ENCODE measurements at places on chromosomes 7 and 10.

GRCh38 chr7:574661-575395 is 55.2 kb upstream of the PDGFA start:
- no peak for DNase-seq

GRCh38 chr7:47905076-47905920 is 43.0 kb downstream of the PKD1L1 start:
- DNase-seq = peak; percentile 53

- DNase-seq = no peak
These were observed 133.8 kb upstream of the MEOX2 start for GRCh38 chr7:15820319-15820718.

DNA sequence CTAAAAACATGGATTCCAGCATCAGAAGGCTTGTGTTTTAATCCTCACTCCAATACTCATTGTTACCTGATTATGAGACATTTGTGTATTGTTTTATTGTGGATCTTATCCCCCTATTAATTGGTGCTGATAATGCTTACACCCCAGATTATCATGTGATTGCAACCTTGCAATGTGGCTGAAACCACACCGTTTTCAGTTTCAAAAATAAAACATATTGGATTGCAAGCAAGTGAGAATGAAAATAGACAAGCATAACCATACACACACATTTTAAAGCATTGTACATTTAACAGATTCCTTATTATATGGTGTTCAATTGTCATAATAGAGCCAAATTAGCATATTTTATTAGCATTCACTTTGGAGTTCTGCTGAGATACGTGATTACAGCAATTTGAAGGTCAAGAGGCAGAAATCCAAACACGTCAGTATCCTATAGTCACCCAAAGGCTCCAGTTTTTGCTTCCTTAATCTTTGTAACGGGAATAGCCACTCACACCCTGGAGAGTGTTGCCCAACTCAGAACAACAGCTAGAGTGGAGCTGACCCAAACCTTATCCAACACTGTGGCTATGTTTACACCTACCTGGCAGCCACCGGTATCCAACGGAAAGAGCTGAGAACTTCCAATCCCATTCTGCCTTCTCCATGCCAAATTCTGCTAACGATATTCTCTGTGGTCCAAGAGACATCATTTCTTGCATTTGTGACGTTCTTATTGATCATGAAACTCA is 317.1 kb upstream of the KLF6 start:
- no peak for DNase-seq

DNA sequence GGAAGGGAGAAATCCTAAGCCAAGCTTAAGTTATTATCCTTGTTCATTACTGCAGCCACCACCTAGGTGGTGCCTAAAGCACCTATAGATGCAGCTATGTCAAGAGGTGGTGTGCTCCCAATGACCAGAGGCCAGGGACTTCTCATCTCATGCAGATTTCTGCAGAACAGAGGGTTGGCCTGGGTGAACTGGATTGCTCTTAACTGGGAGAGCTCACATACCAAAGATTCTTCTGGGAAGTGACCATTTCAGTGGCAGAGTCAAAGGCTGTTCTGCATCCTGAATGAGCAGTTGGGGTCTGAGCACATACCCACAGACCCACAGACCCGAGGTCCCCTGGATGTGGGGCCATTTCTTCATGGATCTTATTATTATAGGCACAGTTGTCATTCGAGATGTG is 2.1 kb upstream of the CRHR2 start:
- DNase-seq = no peak

DNA sequence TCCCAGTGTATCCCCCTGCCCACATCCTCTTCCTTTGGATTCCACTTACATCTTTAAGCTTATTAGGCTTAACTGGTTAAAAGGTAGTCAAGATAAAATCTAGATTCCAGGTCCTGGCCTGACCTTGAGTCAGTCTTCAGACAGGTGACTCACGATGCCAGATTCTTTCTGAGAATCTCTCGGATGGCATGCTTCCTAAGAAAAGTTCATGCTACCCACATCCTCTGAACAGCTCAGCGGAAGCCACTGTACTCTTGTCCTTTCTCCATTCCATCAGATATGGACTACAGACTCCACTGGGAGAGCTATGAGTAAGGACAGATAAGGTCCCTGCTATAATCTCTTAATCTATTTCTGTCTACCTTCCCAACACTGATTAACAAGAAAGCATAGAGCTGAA is 43.4 kb downstream of the DNMBP start:
- peak; percentile 67 for DNase-seq
